ENCODE measurements at places on chromosomes 11 and 22.
A peak's percentile ranks its signal among the peaks of the same experiment; 100 is the strongest.

- DNase-seq, result no peak
- no peak overlapping the region for H3K27ac ChIP-seq
- peaks cover 2% of the 10 kb centered on the region for H3K27me3 ChIP-seq
- peaks cover 17% of the 10 kb centered on the region for H3K4me1 ChIP-seq
These were observed 348.4 kb upstream of the NARS2 start for GRCh38 chr11:78922859-78923625.

GRCh38 chr11:6864438-6864837, 1.6 kb downstream of the OR10A2 start:
- H3K27me3 ChIP-seq, result peaks cover 3% of the 10 kb centered on the region
- no peak for DNase-seq
- H3K4me3 ChIP-seq, result no peak overlapping the region
- H3K36me3 ChIP-seq, result no peaks in the 10 kb centered on the region
- H3K4me1 ChIP-seq, result peaks cover 7% of the 10 kb centered on the region

DNA sequence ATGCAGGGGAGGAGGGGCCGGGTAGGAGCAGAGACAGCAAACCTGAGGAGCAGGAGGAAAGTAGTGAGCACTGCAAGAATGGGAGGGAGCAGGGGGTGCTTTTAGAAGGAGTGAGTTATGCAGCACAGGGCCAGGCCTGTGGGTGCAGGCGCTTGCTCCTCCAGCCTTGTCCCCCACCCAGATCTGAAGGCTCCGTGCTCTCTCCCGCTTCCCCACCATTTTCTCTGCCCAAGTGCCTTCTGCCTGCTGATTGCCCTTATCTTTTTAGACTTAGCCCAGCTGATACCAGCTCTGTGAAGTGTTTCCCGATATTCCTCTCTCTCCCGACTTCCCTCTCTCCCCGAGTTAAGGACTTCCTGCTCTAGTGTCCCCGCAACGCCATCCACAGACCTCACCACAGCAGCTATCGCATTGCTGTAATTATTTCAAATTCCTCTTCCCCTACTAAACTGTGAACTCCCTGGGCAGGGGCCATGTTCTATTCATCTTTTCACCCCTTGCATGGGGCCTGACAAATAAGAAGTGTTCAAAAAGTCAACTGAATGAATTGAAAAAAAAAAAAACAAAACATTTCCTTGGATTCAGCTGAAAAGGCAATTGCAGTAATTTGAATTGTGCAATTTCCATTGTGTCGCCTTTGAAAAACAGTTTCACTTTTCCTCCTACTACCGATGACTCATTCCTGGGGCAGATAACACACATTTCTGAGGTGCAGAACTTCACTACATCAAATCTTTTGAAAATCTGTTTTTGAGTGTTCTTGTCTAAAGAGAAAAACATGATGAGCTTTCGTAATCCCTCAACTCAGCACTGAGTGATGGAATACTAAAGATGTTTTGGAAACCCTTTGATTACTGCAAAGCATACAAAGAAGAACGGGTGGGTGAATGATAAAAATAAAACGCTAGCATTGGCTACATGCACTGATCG, 69.7 kb upstream of the BMAL1 start:
- no peaks in the 10 kb centered on the region for H3K27me3 ChIP-seq
- H3K4me3 ChIP-seq, result peak overlapping the region; percentile 73
- peaks cover 45% of the 10 kb centered on the region for H3K4me1 ChIP-seq
- DNase-seq, result peak; percentile 54

DNA sequence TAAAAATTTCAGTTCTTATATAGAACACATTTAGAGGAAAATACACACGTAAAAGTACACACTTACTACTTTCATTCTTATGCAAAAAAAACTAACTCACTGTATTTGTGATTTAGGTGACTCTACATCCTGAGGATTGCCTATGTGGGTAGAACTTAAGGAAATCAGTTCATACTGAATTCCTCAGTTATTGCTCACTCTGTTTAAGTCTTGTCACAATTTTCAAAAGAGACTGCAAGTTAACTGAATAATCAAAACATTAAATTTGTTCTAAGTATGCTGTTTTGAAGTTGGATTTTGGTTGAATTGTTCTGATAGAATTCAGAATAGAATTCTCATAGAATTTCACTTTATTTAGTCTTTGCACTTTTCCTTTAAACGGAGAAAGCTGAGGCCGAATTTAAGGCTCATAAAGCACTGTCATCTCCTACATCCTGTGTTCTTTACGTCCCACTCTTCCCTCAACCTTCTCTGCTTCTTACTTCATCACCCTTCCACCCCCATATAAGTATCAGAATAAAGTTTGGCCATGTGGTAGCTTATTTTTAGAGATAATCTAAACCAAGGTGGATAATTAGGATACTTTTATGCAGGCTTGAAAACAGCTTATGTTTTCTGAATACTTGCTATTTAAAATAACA, 59.8 kb downstream of the APOL5 start:
- H3K36me3 ChIP-seq, result peaks cover 28% of the 10 kb centered on the region
- H3K4me1 ChIP-seq, result peaks cover 66% of the 10 kb centered on the region
- no peaks in the 10 kb centered on the region for H3K27me3 ChIP-seq

GRCh38 chr11:47348859-47349258, 3.6 kb downstream of the MYBPC3 start:
- peak; percentile 20 for DNase-seq
- H3K36me3 ChIP-seq, result no peaks in the 10 kb centered on the region
- peaks cover 10% of the 10 kb centered on the region for H3K27me3 ChIP-seq
- no peak overlapping the region for H3K4me3 ChIP-seq
- H3K4me1 ChIP-seq, result no peaks in the 10 kb centered on the region

DNA sequence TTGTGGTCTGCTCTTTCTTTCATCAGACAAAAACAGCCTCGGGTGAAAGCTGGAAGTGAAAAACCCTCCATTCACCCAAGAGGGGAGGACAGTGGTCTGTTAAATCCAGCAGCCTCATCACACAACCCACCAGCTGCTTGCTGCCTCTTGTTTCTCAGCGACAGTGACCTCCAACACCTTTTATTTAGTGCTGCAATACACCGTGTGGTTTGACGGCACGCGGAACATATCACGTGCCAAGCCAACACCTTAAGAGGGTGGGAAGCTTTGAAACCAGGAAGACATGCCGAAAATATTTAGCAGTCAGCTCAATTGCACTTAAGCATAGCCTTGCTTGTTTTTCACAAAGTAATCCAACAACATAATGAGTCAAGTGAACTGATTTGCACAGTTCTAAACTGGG, 39.8 kb upstream of the POGLUT3 start:
- DNase-seq, result no peak
- peaks cover 26% of the 10 kb centered on the region for H3K27me3 ChIP-seq
- H3K36me3 ChIP-seq, result no peaks in the 10 kb centered on the region
- H3K4me1 ChIP-seq, result no peaks in the 10 kb centered on the region
- H3K4me3 ChIP-seq, result no peak overlapping the region

DNA sequence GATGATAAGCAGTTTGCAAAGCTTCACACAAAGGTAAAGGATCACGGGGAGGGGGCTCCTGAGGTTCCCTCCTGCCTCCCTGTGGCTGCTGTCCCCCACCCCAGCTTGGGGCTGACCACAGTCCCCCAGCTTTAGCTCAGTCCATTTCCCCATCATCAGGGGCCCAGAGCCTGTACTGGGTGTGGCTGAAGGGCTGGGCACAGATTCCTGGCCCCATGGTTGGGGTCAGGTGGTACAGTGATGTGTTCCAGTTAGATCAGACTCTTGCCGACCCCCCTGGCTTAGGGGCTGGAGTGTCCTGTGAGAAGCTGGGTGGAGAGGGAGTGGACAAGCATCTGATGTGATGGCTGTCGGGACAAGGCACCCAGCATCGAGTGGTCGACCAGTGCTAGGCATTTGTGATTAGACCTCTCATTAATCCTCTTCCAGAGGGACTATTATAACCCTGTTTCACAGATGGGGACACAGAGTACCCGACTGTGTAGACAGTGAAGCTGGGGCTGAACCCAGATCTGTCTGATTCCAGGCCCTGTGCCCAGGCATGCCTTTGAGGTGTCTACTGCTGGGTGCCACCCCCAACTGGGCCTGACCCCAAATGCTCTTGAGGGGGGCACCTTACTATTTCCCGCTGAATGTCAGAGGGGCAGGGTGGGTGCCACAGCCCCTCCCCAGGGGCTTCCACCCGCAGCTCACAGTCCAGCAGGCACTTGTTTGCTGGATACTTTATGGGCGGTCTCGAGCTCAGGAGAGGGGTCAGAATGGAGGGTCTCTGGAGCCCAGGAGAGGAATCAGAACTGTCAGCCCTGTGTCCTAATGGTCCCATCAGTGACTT, 4.3 kb downstream of the SHANK3 start:
- no peaks in the 10 kb centered on the region for H3K36me3 ChIP-seq
- no peak for DNase-seq
- H3K4me3 ChIP-seq, result no peak overlapping the region
- no peak overlapping the region for H3K27ac ChIP-seq

GRCh38 chr11:563812-564578, 3.2 kb downstream of the RASSF7 start:
- H3K4me1 ChIP-seq, result no peaks in the 10 kb centered on the region
- H3K36me3 ChIP-seq, result no peaks in the 10 kb centered on the region
- H3K27me3 ChIP-seq, result peaks cover 2% of the 10 kb centered on the region

DNA sequence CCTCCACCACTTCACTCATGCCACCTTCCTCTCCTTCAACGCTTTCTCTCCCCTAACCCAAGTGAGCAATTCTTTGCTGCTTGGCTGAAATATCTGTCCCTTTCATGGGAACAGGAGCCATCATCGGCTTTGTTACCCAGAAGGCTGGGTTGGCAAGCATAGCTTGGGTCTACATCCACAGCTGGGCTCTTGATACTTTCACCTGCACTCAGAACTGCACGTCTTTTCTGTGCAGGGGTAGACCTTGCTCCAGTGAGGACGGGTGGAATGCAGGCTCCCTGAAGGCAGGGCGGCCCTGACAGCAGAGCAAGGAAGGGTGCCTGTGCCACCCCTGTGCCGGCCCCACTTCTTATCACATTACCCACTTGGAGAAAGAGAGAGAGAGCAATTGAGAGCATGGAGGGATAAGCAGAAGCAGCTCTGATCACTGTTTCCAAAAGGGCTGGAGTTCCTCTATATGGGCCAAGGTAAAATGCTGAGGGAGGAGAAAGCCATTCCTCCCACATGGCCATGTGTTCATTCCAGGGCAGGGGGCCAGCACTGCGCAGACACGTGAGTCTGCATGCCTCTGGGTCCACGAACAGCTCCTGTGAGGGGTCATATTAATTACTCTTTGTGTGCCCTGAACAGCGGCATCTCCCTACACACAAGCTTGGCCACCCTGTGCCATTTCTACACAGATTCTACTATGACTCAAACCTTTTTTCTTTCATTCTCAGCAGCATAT, 181.8 kb downstream of the BUD13 start:
- DNase-seq, result no peak
- H3K4me1 ChIP-seq, result no peaks in the 10 kb centered on the region
- no peak overlapping the region for H3K27ac ChIP-seq
- no peaks in the 10 kb centered on the region for H3K36me3 ChIP-seq
- peaks cover 9% of the 10 kb centered on the region for H3K27me3 ChIP-seq

GRCh38 chr11:71446942-71447688, 1.1 kb downstream of the DHCR7 start:
- DNase-seq, result peak; percentile 68
- peak overlapping the region; percentile 95 for H3K4me3 ChIP-seq
- peaks cover 34% of the 10 kb centered on the region for H3K4me1 ChIP-seq
- H3K27me3 ChIP-seq, result 0 out of 2 replicates have a peak, but pooled peaks cover 2% of the 10 kb centered on the region
- H3K36me3 ChIP-seq, result peaks cover 20% of the 10 kb centered on the region
- H3K27ac ChIP-seq, result peak overlapping the region; percentile 77

DNA sequence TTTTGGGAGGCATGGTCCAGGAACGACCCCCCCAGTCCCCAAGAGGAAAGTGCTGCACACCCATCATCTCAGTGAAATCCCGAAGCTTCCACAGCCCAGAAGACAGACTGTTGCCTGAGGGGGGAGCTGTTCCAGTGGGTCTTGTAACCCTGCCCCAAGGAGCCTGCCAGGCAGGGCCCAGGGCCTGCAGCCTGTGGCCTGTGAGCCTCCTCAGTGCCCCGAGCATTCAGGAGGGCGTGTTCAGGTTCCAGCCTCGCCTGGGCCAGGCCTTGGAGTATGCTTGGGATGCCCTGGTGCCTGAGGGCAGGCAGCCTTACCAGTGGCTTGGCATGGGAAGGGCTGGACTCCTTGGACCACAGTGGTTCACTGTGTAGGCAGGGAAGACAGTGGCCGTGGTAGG, 18.0 kb upstream of the CABP2 start:
- no peak overlapping the region for H3K4me3 ChIP-seq
- H3K4me1 ChIP-seq, result peaks cover 8% of the 10 kb centered on the region
- H3K27me3 ChIP-seq, result peaks cover 21% of the 10 kb centered on the region

DNA sequence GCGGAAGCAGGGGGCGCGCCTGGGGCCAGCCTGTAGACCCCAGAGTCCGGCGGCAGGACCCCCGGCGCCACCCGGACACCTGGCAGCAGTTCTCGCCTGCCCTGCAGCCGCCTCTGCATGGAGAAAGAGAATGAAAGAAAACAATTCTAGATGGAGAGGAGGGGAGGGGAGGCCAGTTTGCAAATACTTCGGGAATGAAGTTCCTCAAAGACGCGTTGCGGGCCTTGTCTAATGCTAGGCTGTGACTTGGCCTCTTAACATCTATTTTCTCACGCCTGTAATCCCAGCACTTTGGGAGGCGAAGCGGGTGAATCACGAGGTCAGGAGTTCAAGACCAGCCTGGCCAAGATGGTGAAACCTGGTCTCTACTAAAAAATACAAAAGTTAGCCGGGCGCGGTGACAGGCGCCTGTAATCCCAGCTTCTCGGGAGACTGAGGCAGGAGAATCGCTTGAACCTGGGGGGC, 2.1 kb upstream of the BARX2 start:
- no peak for DNase-seq
- peak overlapping the region; percentile 42 for H3K4me3 ChIP-seq
- H3K4me1 ChIP-seq, result peaks cover 14% of the 10 kb centered on the region
- H3K27ac ChIP-seq, result no peak overlapping the region

DNA sequence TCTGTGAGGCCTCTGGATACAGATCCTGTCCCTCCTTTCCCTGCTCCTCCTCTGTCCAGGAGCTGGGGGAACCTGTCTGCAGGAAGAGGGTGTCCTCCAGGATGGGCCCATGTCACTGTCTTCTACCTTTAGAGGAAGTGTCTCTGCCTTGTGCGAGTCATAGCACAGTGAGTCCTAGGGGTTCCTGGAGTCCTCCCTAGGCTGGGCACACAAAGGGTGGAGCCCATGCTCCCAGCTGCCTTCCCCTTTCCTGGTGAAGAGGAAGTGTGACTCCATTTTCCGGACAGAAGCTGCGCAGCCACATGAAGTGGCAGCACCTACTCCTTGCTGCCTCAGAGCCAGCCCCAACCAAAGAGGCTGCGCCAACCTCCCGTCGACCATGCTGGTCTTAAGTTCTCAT, 112.2 kb downstream of the CTTN start:
- H3K36me3 ChIP-seq, result peaks cover 9% of the 10 kb centered on the region
- H3K27me3 ChIP-seq, result peaks cover 11% of the 10 kb centered on the region
- DNase-seq, result no peak
- H3K4me3 ChIP-seq, result no peak overlapping the region
- no peaks in the 10 kb centered on the region for H3K4me1 ChIP-seq

Measured in HFFc6 (cell line).